Activated CD8-positive, alpha-beta memory T cell treated with anti-CD3 and anti-CD28 coated beads for 1 hour (primary cell): ENCODE measurements at places on chromosomes 1 and 21.

- no peak for DNase-seq
Measured at GRCh38 chr1:95048317-95048716, 24.4 kb downstream of the ALG14 start.

- no peak for DNase-seq
Measured at GRCh38 chr1:92901699-92902405, 59.4 kb downstream of the DIPK1A start.

DNA sequence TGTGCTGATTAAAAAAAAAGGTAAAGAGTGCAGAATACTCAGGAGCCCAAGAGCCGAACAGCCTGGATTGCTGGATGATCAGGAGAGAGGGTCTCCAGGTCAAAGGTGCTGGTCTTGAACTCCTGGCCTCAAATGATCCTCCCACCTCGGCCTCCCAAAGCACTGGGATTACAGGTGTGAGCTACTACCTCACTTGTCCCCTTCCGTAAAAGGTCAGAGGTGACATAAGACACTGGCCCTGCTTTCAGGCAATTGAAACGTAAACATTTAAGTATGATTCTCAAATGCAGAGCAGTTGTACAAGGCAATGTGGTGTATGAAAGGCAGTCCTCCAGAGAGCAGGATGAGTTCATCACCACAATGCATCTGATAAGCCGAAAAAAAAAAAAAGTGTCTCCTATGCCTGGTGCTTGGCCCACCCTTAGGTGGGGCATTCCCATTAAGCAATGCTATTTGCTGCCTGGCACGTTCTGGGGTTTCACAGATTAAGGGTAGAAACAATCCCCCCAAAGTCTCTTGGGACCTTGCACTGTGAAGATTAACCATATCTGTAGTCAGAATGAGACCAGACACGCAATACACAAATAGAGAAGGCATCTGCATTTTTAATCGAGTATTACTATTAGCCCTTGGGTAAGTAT lies 47.7 kb downstream of the PARP1 start:
- no peak for DNase-seq

- no peak for DNase-seq
Measured at GRCh38 chr1:85282424-85282823, 6.0 kb upstream of the BCL10 start.

DNA sequence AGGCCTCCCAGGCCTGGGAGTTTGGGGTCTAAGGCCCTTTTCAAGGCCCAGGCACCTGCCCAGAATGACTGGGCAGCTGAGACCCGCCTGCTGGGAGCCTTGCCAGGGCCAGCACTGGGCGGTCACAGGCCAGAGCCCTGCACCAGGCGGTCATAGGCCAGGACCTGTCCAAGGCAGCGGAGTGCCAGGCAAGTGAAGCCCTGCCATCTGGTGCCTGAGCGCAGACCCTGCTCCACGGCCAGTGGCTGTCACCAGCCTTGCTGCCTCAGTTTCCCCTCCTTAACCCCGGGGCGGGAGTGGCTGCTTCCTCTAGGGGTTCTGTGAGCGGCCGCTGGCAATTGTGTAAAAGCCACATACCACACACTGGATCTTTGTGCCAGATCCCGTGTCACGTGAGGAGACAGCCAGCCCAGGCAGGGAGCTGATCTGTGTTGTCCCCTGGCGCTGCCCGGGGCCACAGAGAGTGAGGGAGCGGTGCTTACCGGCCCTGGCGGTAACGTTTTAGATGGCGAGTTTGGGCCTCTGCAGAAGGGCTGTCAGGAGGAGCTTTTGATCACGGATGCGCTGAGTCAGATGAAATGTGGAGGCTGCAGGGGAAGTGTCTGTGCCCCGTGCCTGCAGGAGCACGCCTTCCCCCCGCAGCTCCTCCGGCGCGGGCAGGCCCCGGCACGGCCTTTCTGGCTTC lies 4.6 kb downstream of the COL18A1 start:
- DNase-seq = no peak

DNA sequence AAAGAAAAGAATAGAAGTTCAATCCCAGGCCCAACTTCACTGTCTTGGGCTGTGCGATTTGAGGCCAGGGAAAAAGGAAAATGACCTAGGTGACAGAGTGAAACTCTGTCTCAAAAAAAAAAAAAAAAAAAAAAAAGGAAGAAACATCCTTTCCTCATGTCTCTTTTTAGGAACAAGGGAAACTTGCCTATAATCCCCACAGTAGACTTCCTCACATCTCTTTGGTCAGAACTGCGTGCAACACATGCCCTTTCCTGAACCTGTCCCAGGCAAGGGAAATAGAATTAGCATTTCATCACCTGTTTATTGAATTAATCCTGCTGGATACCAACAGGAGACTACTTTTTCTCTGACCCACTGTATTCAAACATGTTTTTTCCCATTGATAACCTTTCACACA lies 2.3 kb downstream of the DCST1 start:
- no peak for DNase-seq

DNA sequence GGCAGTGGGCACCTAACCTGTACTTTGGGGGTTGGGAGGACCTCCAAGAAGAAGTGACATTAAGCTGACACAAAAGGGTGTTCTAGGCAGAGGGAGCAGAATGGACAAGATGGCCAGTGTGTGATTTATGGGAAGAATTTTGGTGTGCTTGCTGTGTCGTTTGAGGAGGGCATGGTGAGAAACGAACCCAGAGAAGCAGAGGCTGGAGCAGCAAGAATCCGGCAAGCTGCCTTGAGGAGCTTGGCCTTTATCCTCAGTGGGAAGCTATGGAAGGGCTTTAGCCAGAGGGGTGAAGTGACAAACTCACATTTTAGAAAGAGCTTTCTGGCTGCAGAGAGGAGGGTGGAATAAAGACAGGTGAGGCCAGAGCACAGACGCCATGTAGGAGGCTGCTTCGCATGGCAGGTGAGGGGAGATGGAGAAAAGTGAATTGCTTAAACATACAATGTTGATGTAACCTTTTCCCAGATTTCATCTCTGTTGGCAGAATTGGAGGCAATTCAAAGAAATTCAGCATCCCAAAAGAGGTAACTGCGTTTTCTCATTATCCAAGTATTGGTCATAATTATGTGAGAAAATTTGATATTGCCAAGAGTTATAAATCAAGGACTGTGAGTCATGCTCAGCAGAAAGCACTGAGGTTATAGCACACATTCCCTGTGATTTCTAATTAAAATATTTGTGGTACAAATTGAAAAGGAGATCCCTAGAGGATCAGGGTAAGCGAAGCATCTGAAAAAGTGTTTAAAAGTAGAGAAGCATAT lies 26.5 kb downstream of the TRIM45 start:
- DNase-seq = no peak

DNA sequence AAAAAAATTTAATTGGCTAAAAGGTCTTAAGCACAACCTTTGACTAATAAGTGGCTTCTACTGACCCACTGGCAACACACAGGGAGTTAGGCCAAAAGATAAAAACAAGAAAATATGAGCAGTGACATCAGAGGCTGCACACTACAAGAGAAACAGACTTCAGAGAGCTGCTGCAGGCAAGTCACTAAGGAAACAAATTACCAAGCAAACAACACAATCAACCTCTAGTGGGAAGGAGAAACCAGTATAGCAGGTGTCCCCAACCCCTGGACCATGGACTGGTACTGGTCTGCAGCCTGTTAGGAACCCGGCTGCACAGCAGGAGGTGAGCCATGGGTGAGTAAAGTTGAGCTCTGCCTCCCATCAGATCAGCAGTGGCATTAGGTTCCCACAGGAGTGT lies 20.8 kb upstream of the ENSA start:
- no peak for DNase-seq

GRCh38 chr1:217457016-217457415 lies 173.9 kb downstream of the GPATCH2 start:
- DNase-seq = no peak

GRCh38 chr21:39523915-39524314 lies 72.1 kb downstream of the SH3BGR start:
- DNase-seq = no peak

DNA sequence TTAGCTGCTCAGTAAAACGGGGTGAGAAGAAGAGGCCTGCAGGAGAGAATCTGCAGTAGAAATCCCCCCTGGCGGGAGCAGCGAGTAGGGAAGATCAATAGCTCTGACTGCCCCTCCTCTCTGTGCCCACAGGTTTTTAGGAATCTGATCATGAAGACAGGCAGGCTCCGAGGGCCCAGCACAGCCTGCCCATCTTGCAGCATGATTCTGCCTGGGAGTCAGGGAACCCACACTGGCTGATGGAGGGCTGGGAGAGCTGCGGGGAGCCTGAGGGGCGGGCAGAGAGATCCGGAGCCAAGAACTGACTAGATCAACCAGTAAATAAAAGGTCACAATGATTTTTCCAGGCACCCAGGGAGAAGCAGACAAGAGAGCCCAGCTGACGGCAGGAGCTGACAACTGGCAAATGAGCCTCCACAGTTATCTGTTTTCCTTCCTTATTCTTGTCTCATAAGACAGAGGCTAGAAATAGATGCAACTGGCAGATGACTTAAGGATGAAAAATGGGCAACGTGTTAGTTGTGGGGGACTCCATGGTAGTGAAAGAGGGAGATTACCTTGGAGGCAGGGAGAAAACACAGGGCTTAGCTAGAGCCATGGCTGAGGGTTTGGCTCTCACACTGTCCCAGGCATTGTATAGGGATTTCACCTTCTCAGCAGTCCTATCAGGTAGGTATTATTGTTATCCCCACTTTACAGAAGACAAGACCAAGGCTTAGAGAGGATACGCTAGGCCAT lies 116.2 kb downstream of the PLXNA2 start:
- DNase-seq = no peak

DNA sequence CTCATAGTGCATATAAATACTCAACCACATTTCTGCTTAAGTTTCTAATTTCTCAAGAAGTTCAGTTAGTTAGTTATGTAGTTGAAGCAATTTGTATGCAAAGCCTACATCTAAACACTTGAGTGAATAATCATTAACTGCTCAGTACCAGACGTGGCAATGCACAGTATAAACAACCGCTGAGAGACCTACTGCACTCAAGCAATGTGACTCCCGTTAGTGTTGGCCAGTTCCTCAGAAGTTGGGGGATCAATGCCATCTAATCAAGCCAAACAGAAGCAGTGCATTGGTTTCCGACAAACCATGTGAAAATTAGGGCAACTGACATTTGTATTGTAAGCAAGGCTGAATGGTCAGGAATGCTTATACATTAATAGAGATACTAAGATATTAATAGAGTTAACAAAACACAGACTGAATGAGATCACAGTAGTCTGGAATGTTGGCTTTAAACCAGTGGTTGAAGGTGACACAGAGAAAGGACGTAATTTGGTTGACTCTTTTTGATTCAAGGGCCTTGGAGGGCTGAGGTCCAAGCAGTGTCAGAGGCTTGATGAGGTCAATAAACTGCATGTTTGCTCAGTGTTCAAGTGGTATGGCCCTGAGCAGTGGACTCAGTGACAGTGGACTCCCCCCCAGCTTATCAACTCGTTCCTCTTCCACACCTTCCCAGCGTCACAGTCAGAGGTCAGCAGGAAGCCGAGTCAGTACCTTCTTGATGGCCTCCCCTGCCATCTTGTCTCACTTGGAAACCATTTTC lies 255.5 kb downstream of the CTH start:
- no peak for DNase-seq

DNA sequence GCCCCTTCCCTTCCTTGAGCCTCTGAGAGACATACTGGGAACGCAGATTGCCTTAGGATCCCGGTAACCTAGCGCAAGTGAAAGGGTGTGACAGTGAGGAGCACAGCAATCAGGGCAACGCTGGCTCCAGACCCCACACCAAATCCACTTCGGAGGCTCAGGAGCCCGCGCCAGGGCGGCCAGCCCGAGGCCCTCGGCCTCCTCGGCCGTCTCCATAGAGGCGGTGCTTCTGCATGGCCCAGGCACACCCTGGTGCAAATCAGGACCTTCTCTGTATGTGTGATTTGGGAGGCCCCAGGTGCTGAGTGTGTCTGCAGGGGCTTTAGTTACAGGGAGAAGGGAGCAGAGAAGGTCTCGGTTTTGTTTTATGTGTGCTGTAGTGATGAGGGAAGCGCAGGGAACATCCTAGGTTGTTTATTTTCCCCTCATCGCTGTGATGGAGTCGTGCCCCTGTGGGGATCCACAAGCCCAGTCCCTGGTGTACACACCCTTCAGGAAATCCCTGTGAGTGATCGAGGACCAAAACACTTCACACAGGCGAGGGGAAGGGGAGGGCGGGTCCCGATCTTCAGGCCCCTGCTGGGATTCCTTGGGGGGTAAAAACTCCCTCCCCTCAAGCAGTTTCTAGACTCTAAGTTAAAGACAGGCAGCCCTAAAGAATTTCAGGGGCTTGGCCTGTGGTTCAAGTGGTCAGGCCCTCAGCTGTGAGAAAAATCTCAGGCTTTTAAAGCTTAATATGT lies 9.4 kb downstream of the KIAA1614 start:
- DNase-seq = no peak

DNA sequence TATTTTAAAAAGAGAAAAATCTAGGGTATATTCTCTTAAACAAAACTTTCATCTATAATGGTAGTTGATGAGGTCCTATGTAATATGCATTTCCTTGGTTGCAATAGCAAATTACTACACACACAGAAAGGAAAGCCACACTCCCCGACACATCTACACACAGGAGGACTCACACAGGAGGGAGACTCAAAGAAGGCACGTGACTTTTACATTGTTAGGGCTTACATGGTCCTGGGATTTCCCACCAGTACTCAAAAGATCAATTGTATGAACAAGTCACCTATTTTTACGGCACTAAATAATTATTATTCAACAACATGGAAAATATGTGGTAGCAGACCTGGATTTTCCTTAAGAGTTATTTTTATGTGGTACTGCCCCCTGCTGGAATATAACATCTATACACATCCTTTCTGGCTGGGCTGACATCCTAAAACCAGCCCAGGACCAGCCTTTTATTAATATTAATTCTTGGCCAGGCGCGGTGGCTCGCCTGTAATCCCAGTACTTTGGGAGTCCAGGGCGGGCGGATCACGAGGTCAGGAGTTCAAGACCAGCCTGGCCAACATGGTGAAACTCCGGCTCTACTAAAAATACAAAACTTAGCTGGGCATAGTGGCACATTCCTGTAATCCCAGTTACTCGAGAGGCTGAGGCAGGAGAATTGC lies 33.9 kb upstream of the LGALS8 start:
- no peak for DNase-seq

- no peak for DNase-seq
Measured at GRCh38 chr1:17765444-17766411, 10.6 kb downstream of the ACTL8 start.

DNA sequence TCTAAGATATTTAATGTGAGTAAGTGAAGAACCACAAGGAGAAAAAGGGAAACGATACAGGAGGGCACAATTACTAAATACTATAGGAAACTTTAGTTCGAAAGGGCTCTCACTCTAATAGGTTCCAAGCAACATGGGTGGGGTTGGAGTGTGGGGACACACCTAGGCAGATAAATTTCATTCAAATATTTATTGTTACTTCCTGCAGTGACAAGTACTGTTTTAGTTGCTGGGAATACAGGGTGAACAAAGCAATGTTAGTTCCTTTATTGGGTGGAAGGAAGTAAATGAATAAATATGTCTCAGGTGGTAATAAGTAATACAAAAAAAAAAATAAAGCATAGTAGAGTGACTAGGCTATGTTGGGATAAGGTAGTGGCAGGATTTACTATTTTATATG lies 73.2 kb upstream of the B3GALT2 start:
- DNase-seq = no peak

DNA sequence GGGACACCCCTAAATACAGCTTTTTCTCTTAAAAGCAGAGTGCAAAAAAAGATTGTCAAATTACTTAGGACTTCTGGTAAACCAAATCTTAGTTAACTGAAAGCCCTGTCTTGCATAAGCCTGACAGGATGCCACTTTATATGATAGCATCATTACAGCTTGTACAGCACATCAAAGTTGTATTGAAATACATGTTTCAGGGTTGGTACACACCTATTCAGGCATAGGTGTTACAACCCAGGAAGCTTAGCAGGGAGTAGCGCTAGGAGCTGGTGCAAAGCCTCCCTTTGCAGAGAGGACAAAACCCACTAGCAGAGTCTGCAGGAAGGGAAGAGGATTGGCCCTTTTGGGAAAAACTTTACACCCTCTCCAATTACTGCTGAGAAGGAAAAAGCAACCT lies 258.9 kb upstream of the SGIP1 start:
- DNase-seq = no peak
